SJSA1 (cell line): ENCODE measurements at places on chromosomes 3 and 15.

- DNase-seq = no peak
These were observed 300.4 kb upstream of the ADAMTS9 start for GRCh38 chr3:64988188-64988587.

DNA sequence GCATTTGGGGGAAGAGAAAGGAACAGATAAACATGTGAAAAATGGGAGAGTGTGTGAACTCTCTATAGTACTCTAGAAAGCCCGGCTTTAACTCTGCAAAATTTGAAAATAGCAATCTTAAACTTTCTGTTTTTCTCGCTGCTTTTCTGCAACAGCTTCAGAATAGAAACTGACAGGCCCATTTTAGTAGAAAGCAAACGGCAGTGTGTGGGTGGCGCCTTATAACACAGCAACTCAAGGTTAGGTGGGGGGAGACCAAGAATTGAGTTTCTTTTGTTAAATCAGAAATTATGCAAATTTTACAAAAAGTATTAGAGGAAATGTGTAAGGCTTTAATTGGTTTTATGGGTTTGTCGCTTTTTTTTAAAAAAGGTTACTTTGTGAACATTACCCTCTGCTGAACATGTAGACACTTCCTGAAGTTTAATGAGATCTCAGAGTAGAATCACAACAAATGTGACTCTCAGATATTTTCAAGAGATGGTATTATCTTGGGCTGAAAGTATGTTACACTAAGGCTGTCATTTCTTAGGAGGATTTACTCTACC, 107.0 kb downstream of the PTPRG start:
- no peak for DNase-seq

DNA sequence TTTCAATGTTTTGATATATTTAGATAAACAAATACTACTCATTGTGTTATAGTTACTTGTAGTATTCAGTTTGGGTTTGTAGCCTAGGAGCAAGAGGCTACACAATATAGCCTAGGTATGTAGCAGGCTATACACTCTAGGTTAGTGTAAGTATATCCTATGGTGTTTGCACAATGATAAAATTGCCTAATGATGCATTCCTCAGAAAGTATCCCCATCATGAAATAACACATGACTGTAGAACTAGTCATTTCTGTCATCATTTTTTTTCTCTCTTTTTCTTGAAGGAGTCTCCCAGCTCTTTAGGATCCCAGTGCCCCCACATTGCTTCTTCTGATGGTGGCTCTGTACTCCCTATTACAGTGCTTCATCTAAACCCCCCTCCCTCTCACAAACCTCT, 157.7 kb upstream of the CADPS start:
- no peak for DNase-seq

DNA sequence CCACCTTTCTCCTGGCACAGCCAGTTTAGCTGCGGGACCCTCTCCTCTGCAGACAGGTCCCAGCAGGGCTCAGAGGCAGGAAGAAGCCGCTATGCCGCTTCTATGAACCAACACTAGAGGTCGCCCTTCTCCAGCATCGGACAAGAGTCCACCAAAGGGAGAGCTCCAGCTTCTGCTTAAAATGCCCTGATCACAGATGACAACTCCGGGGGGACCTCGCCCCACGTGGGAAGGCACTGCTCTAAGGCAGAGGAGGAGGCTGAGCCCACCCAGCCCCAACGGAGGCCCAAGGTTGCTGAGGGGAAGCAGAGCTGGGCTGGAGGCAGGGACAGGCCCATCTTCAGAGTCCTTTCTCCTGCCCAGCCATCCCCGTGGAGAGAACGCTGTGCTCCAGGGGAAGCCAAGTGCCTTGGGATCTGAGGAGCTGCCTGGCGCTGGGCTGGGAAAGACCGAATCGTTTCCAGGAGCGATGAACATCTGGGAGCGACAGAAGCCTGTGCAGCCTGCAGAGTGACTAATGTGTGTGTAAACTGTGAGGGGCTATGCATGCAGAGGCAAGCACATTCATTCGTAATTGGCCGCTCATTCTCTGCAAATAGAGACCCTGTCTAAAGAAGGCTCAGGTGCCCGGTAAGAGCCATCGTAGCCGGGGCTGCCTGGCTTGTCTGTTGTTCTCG, 43.5 kb upstream of the BDH1 start:
- DNase-seq = peak; percentile 73

DNA sequence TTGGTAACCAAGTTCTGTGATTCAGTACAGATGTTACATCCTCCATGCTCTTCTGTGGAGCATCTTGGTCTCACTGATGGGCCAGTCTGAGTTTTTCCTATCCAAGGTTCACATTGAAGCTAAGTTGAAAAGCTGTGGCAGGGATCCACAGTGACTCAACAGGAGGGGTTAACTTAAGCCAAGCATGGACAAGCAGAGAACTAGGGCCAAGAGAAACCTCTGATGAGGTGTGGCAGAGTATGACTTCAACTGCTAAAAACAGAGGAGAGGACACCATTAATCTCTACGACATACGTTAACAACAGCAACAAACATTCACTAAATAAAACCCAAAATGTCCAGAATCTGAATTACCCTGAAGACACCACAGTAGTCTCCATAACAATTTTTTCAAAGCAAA, 268.1 kb upstream of the UBE2E2 start:
- no peak for DNase-seq

- DNase-seq = peak; percentile 63
These were observed 278.9 kb downstream of the KLF13 start for GRCh38 chr15:31605467-31605931.

- DNase-seq = no peak
These were observed 38.1 kb downstream of the ST3GAL6 start for GRCh38 chr3:98801043-98801747.

- DNase-seq = peak; percentile 46
These were observed 2.2 kb downstream of the BMF start for GRCh38 chr15:40106203-40107161.
